ENCODE measurements at places on chromosomes 2 and 18.

GRCh38 chr2:119609337-119609736 lies 65.1 kb downstream of the CFAP221 start:
- no peak for DNase-seq

- DNase-seq, result no peak
Observed at GRCh38 chr2:146240391-146240790, 1604.4 kb upstream of the ACVR2A start.

- DNase-seq, result no peak
Observed at GRCh38 chr2:20925265-20925889, 102.5 kb upstream of the LDAH start.

- peak; percentile 36 for DNase-seq
Observed at GRCh38 chr2:73886357-73886756, 6.5 kb upstream of the ACTG2 start.

DNA sequence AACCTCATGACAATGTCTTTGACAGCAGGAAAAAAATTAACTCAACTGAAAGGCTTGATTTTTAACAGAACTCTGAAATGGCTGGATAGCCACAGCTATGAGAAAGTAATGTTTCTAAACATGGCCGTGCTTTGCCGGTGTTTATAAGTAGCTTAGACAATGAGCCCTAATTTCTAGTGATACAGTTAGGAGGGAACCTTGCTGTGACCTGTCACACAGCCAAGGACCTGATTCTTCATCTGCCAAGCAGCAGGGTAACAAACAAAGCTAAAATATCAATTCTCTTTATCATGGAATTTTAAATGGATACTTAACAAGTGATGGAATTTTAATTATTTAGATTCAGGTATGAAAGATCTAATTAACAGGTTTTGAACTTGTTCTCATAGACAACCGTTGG lies 24.3 kb upstream of the DYNC2LI1 start:
- DNase-seq, result no peak

GRCh38 chr2:190996338-190996946 lies 17.5 kb downstream of the STAT1 start:
- no peak for DNase-seq

GRCh38 chr2:192877159-192877558 lies 682.4 kb upstream of the TMEFF2 start:
- DNase-seq, result no peak

Measured in stimulated activated naive CD8-positive, alpha-beta T cell treated with anti-CD3 and anti-CD28 coated beads, Interleukin-15, amount 100 ng/mL, for 72 hours (primary cell).